ENCODE measurements at places on chromosomes 13 and 19.

DNA sequence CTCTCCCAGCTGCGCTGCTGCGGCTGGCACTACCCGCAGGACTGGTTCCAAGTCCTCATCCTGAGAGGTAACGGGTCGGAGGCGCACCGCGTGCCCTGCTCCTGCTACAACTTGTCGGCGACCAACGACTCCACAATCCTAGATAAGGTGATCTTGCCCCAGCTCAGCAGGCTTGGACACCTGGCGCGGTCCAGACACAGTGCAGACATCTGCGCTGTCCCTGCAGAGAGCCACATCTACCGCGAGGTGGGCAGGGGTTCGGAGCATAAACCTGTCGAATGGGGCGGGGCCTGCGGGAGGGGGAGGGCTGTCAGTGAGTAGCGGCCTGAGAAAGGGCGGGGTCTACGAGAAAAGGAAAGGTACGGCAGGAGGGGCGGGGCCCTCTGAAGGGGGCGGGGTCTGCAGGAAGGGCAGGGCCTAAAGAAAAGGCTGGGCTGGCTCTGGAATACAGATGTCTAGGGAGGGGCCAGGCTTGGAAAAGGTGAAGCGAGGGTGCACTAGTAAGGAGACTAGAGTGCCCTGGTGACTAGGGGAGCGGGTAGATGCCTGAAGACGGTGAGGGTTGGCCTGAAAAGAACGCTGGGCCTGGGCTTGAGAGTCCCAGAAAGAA is 3.6 kb downstream of the CD37 start:
- DNase-seq, result no peak

GRCh38 chr19:44694184-44694579 is 4.8 kb upstream of the CEACAM16 start:
- no peak for DNase-seq

- no peak for DNase-seq
Observed at GRCh38 chr19:35740108-35740422, 2.2 kb downstream of the IGFLR1 start.

- DNase-seq, result no peak
Observed at GRCh38 chr13:42892760-42893159, 99.3 kb downstream of the EPSTI1 start.

DNA sequence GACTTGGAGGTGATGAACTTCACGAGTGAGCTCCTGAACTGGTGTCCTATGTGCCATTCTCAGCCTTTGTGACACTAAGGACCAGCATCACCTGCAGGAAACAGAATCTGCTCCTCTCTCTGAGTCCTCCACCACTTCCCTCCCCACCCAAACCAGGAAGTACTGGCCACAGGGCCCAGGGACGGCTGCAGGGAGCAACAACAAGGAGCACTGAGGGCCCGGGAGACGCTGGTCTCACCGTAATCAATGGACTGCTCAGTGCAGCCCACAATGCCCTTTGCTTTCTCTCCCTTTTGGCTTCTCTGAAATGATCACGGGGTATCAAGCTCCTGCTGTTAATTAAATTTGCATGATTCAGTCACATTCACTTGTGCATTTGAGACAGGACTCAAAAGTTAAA is 18.6 kb downstream of the PEPD start:
- no peak for DNase-seq

GRCh38 chr13:53041968-53042516 is 13.4 kb downstream of the OLFM4 start:
- DNase-seq, result no peak

GRCh38 chr13:111564606-111565005 is 244.2 kb downstream of the TEX29 start:
- DNase-seq, result no peak

- DNase-seq, result no peak
Observed at GRCh38 chr13:46778890-46779289, 18.1 kb downstream of the ESD start.

DNA sequence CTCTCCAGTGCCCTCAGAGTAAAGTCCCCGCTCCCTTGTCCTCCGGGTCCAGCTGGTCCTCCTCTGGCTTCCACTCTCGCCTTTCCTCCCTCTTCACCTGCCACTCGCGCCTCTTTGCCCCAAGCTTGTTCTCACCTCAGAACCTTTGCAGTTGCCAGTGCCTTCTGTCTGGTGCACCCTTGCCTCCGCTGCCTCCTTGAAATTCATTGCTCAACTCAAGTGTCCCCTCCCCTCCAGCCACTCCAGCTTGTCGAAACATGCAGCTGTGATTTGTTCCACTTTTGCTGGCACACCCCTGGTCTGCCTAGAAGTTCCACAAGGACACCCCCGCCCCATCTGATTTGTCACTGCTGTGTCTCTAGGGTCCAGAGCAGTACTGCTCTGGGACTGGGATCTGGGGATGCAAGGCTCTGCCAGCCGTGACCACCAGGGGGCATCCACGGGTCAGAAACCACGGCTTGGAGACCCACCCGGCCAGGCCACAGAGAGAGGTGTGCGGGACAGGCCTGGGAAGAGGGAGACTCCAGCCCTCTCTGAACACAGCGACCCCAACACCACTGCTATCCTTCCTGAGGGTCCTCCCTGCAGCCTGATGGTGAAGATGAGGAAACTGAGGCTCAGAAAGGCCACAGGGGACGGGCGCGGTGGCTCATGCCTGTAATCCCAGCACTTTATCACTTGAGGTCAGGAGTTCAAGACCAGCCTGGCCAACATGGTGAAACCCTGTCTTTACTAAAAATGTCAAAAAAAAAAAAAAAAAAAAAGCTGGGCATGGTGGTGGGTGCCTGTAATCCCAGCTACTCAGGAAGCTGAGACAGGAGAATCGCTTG is 49.9 kb downstream of the AP1M1 start:
- no peak for DNase-seq

DNA sequence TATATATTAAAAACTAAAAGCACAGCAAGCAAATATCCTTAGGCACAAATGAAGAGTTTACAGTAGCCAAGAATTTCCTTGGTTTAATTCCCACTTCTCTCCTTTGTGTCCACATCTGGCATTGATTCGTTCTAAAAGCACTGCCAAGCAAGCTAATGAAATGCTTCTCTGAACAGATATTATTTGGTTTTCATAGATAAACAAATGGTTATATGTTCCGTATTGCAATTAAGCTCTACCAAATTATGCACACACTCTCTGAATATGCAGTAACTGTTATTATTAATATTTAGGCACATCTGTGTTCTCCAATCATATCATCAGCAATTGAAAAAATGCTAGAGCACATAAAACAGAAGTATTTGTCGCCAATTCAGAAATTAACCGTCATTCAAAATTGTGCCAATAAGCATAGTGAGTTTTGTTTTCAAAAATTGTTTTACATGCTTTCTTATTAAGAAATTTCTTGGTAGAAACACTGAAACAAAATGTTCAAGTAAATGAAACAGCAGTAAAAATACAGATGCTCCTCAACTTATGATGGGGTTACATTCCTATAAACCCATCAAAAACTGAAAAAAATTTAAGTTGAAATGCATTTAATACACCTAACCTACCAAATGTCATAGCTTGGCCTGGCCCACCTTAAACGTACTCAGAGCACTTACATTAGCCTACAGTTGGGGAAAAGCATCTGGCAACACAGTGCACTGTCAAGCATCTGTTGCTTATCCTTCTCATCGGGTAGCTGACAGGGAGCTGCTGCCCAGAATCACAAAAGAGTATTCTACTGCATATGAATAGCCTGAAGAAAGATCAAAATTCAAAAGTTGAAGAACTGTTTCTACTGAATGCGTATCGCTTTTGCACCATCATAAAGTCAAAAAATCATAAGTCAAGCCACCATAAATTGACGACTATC is 2134.7 kb downstream of the PCDH9 start:
- DNase-seq, result no peak
